Kasumi-1 (cell line): ENCODE measurements at places on chromosomes 6 and 20.

GRCh38 chr6:6315660-6316059, 4.8 kb downstream of the F13A1 start:
- peak; percentile 62 for DNase-seq

DNA sequence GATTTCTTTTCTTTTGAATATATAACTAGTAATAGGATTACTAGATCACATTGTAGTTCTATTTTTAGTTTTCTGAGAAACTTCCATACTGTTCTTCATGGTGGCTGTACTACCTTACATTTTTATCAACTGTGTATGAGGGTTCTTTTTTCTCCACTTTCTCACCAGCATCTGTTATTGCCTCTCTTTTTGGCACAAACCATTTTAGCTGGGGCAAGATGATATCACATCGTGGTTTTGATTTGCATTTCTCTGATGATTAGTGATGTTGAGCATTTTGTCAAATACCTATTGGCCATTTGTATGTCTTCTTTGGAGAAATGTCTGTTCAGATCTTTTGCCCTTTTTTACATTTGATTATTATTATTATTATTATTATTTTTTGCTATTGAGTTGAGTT, 86.1 kb upstream of the TCF21 start:
- DNase-seq: no peak

GRCh38 chr6:14676064-14676463, 558.5 kb downstream of the CD83 start:
- DNase-seq: no peak

GRCh38 chr6:134315974-134316441, 1.9 kb downstream of the SGK1 start:
- no peak for DNase-seq

DNA sequence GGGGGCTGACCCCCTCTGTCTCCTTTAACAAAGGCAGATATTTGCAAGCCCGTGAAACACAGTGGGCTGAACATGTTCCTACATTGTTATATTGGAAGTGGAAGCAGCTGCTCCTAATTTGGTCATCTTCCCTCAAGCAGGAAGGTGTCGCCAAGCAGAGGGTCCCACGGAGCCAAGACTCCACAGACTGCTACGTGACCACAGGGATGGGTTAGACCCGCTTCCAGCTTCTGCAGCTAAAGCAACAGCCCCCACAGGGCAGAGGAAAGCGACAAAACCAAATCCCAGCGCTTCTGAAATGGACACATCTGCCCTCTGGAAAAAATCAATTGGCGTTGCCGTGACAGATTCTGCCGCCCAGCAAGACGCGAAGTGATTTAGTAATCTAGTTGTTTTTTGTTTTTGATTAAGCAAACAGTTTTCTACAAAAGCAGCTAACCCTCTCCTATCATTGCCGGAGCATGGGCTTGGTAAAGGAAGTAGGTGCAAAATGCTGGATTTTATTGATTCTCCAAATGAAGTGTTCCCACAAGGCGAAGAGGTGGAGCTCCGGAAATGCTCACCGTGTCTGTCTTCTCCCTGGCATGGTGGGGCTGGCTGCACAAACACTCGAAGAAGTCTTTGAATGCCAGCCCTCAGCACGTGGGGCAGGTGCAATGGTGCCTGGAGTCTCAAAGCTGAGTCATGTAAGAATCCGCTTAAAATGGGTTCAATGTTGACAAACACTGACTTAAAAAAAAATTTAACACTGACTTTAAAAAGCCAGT, 79.4 kb upstream of the FRMD1 start:
- DNase-seq: no peak

DNA sequence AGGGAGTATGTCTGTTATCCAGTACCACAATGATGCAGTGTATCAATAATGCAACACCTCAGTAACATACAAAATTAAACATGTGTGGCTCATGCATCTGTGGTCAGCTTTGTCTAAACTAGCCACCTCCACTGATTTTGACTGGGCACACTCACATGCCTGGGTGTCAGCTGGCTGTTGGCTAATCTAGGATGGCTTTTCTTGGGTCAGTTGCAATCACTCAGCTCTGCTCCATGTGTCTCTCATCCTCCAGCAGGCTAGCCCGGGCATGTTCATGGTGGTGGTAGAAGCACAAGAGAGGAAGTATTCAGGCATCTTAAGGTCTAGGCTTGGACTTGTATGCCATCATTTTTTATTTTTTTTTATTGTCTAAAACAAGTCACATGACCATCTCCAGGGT, 59.3 kb upstream of the JAG1 start:
- DNase-seq: no peak

- no peak for DNase-seq
Measured at GRCh38 chr6:161023316-161023715, 31.7 kb downstream of the MAP3K4 start.
